ENCODE measurements at places on chromosomes 4 and X.

DNA sequence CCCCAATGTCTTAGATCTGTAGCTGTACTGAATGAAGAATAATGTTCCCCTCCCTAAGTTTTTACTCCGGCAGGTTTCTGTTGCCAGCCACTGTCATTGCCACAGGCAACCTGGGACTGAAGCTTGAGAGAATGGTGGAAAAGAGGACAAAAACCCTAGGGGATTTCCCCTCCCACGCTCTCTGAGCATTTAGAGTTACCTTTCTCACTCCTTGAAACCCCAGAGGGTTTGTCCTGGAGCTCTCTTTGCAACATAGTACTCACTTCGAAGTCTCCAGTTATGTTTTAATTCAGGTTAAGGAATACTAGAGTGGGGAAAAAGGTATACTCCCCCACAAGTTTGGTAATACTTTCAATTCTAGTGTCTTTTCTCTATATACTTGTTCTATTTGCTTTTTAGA, 31.5 kb downstream of the F8 start:
- DNase-seq, result no peak

- DNase-seq, result no peak
Observed at GRCh38 chr4:173213296-173213695, 44.7 kb downstream of the GALNT7 start.

GRCh38 chrX:140071037-140071436, 105.7 kb upstream of the CXorf66 start:
- no peak for DNase-seq

DNA sequence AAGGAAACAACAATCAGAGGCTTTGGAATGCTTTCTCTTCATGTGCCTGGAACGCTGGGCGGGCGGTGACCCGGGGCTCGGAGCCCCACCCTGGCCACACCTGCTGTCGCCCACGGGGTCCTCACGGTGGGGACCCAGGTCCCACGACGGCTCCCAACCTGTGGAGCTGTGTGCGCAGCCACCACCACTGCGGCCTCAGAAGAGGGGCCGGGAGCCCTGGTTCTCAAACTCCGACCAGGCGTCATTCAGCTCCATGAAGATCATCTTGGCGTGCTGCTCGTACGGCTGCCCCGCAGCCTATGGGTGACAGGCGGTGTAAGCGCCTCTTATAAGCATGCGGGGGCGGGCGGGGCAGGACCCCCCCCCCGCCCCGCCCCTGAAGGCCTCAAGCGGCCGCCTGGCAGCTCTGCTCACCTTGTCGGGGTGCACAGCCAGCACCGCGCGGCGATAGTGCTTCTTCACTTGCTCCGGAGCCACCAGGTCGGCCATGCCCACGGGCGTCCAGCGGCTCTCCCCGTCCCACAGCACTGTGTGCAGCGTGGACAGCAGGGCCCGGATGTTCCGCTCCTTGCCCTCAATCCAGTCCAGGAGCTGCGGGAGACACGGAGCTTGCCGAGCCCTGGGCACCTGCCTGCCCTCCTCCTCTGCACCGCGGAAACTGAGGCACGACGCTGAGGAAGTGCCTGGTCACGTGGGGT, 23.7 kb upstream of the CPLX1 start:
- DNase-seq, result no peak

- DNase-seq, result no peak
Observed at GRCh38 chr4:11735651-11736050, 307.0 kb upstream of the HS3ST1 start.

GRCh38 chrX:152893980-152894610, 3.8 kb upstream of the ZNF185 start:
- no peak for DNase-seq
